Stimulated activated CD8-positive, alpha-beta memory T cell treated with anti-CD3 and anti-CD28 coated beads, Interleukin-4, amount 100 ng/mL, for 1 hour (primary cell): ENCODE measurements at places on chromosomes 12 and 14.

DNA sequence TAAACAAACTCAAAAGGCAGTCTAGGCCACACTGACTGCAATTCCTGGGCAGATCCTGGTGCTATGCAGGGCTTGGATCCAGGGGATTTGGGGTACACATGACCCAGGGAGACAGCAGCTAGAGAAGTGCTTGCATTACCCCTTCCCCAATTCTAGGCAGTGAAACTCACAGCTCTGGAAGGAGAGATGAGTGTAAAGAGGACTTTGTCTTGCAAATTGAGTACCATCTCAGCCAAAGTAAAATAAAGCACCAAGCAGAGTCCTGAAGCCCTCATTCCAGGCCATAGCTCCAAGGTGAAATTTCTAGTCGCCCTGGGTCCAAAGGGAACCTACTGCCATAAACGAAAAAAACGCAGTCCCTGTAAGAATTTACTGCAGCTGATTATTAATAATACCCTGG, 644.9 kb upstream of the FLRT2 start:
- no peak for DNase-seq

DNA sequence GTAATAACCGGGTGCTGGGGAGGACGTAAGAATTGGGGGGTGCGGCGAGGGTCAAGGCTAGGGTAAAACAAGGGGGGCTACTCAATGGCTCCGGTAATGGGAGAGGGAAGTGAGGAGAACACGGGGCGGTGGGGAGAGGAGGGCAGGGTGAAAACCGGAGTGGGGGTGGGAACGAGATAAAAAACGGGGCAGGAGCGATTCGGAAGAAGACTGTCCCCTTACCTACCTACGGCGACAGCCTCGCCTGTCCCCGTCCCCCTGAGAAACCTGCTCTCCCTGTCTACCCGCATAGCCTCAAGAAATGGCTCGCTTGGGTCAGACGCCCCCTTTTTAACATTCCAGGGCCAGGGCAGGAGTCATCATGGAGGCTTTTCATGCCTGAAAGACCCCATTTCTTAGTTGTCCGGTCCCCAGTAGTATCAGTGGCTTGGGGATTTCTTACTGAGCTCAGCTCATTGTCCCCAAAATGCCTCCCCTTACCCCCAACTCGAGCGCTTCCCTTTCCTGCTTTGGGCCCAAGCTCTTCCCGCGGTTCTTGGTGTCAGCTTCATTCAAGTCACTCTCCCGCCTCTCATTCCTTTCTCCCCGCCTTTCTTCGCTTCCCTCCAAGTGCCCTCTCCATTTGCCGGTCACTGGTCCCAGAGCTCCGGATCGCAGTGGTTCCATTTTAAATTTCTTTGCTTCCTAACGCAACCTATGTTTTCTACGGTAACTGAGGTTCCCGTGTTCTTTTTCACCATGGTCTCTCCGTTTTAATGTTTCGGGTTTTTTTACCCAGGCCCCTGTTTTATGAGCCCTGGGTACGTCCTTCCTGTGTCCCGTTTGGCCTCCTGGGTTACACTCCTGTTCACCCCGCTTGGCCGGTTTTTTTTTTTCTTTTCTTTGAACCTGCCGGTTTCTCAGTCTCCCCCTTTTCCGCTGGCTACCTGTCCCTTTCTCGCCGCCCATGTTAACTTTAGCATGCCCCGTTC, 1.2 kb upstream of the WSB2 start:
- no peak for DNase-seq

DNA sequence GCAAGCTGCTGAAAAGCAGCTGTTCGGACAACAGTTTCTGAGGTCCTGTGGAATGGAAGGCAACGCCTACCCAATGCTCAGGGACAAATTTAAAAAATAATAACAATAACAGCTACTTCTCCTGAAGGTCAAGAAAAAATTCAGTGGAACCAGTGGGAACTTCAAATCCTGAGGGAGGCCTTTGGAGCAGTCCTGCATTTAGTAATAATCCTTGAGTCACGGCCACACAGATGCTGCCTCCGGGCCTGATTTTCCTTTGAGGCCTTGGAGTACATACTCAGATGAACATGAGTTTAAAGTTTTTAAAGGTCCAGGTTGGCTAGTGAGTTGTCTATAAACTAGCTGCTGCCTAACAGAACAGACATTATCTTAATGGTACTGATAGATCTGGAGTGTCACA, 268.0 kb downstream of the MSRB3 start:
- DNase-seq: no peak

DNA sequence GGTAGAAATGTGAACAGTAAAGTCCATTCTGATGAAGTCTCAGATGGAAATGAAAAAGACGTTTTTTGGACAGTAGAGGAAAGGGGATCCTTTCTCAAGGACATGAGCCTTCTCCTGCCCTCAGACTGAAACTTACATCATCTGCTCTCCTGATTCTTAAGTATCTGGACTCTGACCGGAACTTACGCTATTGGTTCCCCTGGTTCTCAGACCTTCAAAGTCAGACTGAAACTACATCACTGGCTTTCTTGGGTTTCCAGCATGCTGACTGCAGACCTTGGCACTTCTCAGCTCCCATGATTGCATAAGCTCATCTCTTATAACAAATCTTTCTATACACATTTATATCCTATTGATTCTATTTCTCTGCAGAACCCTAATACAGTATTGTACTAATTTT, 291.0 kb downstream of the SNAPC1 start:
- DNase-seq: no peak

DNA sequence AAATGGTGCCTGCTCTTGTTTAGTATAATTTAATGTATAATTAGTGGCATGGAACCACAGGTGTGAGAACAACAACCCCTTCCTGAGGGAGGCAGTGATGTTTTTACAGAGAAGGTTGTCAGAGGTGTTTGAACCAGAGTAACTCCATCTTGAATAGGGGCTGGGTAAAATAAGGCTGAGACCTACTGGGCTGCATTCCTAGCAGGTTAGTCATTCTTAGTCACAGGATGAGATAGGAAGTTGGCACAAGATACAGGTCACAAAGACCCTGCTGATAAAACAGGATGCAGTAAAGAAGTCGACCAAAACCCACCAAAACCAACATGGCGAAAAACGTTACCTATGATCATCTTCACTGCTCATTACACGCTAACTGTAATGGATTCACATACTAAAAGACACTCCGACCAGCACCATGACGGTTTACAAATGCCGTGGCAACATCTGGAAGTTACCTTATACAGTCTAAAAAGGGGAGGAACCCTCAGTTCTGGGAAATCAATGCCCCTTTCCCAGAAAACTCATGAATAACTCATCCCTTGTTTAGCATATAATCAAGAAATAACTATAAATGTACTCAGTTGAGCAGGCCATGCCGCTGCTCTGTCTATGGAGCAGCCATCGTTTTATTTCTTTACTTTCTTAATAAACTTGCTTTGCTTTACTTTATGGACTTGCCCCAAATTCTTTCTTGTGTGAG, 47.8 kb upstream of the LTA4H start:
- DNase-seq: no peak
